CD4-positive, alpha-beta T cell treated with Interleukin-15 for 4 hours (primary cell): ENCODE measurements at places on chromosomes 6 and 20.

GRCh38 chr6:6803180-6803977 is 214.9 kb downstream of the LY86 start:
- no peak for DNase-seq

- DNase-seq, result peak; percentile 19
These were observed 110.9 kb downstream of the HFE start for GRCh38 chr6:26197933-26198721.

GRCh38 chr6:13467216-13467600 is 20.2 kb downstream of the GFOD1 start:
- no peak for DNase-seq

DNA sequence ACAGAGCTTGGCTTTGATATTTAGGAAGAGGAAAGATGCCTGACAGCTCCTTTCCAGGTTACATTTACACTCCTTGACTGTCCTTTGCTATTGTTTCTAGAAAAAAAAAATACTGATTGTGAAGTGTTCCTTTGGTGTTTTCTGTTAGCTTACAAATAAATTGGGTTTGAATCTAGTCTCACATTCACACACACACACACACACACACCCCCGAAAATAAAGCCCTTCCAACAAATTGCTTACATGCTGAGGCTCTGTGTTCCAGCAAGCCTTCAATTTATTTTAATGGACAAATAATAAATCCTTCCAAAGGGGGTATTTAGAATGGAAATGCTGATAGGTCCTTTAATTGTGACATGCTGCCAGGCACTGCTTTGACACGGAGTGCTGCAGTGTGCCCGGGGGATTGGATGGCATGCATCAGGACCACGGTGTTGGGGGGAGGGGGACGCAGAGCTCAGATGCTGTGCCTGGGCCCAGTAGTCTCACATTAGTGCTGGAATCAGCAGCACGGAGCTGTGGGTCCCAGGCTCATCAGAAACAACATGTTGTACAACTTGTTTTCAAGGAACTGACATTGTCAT is 199.9 kb downstream of the CD83 start:
- DNase-seq, result no peak

- DNase-seq, result no peak
These were observed 81.2 kb downstream of the ASXL1 start for GRCh38 chr20:32439132-32439829.

GRCh38 chr6:15911753-15912504 is 217.0 kb upstream of the MYLIP start:
- no peak for DNase-seq

GRCh38 chr6:124148236-124148957 is 344.7 kb downstream of the NKAIN2 start:
- DNase-seq, result no peak

DNA sequence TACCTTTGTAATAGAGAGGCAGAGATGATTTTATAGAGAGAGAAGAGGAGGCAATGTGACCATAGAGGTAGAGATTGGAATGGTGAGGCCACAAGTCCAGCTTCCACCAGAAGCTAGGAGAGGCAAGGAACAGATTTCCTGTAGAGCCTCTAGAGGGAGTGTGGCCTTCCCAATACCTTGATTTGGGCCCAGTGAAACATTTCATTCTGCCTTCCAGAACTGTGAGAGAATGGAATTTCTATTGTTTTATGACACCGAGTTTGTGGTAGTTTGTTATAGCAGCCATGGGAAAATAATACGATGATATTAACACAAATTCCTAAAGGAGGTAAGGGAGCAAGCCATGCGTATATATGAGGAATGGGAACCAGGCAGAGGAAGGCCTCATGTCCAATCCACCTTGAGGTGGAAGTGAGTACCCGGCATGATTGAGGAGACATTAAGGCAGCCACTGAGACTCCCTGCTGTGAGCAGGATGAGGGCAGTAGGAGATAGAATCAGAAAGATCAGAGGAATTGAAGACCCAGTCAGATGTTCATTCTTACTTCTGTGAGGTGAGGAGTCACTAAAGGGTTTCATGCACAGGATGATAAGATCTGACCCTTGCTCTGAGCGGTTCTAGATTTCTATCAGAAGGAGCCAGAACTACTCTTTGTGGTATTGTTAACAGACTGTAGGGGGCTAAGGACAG is 636.3 kb upstream of the IMPG1 start:
- no peak for DNase-seq

GRCh38 chr20:25191051-25191450 is 4.5 kb upstream of the ENTPD6 start:
- no peak for DNase-seq

DNA sequence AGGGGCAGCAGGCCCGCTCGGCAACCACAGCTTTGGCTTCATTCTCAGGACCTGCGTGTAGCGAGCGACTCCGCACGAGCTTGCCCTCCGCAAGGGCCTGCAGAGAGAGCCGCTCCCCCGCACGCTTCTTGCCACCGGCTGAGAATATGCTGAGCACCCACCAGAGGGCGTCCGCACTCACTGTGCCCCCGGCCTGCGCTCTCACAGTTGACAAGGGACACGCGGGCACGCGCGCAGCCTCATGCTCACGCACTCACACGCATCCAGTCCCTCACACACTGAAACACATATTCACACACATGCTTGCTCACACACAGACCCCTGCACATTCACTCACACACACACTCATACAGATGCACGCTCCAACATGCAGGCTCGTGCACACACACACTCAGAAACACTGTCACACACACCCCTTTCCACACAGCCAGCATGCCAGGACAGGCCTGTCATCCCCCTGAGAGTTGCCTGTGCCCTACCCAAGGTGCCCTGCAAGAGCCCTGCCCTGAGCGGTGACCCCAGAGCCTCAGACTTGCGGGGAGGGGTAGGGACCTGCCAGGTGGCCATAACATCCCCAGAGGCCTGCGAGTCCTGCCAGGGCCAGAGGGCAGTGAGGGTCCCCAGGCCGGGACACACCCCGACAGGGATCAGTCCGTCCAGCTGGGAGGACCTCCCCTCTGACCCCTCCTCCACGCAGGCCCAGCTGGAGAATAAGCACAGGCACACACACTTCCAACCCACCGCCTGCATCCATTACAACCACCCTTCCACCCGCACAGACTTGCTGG is 174.1 kb downstream of the BMP7 start:
- peak; percentile 20 for DNase-seq

DNA sequence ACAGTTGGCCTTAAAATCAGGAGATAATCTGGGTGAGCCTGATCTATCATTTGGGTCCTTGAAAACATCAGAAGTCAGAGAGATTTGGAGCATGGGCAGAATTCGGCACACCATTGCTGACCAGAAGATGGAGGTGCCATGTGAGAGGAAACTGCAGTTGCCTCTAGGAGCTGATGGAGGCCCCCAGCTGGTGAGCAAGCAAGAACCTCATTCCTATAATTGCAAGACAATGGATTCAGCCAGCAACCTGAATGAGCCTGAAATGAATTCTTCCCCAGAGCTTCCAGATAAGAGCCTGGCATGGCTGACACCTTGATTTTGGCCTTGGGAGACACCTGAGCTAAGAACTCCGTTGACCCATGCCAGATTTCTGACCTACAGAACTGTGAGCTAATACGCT is 76.3 kb upstream of the FYN start:
- no peak for DNase-seq

- DNase-seq, result no peak
These were observed 57.1 kb upstream of the C20orf144 start for GRCh38 chr20:33604991-33605370.

- DNase-seq, result no peak
These were observed 726.6 kb downstream of the RFPL4B start for GRCh38 chr6:113073611-113074191.

- no peak for DNase-seq
These were observed 11.0 kb upstream of the SLC22A1 start for GRCh38 chr6:160110586-160111123.

- DNase-seq, result no peak
These were observed 103.9 kb upstream of the AFDN start for GRCh38 chr6:167722634-167723309.
